ENCODE measurements at places on chromosomes 1 and 21.

DNA sequence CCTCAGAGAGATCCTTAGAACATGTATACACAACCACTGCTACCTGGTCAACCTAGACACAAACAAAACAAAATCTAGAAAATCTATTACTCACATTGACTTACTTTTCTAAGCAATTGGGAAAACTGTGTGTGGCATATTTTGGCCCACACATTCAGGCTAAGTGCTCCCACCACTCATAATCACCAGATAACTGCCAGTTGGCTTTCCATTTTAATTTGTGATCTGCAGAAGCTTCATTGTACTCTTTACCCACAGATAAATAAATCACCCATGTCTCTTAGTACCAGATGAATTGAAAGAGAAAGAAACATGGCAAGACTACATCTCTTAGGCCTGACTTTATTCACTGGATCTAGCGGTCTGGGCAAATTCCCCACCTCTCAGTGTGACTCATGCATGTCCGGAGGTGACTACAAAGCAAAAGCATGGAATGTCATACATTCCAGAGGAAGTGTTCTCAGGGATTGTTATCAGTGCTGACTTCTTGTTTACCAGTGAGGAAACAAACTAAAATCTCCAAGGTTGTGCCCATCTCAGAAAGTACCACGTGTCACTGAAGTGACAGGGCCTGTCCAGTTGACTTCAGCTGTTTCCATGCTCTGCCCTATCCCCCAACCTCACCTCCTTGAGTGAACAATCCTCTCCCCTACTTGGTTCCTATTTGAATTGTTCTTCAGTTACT is 52.4 kb upstream of the BCL10 start:
- no peak for DNase-seq

DNA sequence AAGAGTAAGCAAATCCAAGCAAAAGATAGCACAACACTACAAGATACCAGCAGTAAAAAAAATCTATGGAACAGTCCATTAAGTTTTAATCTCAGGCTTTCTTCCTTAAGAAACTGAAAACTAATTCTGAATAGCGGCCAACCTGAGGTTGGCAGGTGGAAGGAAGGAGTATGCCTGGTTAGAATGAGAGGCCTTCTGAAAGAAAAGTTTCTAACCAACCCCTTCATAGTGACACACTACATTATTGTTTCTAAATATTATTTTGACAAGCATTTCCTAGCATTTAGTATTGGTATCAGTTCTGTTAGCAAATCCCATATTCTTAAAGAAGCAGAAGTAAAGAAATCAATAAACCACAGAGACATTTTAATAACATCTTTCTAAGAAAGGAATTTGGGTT is 205.7 kb upstream of the PTBP2 start:
- DNase-seq, result no peak

DNA sequence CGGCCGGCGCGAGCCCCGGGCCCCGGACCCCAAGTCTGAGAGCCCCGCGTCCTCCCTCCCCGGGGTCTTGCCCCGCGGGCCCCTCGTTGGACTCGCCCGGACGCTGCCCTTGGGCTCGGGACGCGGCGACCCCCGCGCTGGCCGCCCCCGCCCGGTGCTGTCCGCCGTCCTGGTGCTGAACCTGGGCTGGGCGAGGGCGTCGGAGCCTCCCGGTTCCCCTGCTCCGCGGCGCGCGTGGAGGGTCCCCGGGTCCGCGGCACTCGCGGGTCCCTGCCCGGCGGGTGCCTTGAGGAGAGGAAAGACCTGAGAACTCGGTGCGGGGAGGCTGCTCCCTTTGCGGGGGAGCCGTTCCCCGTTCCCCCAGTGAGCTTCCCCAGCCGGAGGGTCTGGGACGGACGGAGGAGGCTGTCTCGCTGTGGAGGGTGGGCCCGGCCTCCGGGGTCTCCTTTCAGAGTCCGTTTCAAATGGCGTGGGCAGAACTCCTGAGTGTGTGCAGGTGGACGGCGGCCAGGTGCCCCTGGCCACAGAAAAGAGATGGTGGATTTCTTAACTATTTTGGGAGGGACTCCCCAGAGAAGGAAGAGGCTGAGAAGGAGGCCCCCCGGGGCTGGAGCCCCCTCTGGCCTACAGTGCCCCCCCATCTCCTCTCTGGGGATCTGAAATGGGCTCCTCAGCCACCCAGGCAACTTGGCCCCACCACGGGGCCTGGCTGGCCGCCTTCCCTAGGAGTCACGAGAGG is 595 bp downstream of the GABRD start:
- no peak for DNase-seq

DNA sequence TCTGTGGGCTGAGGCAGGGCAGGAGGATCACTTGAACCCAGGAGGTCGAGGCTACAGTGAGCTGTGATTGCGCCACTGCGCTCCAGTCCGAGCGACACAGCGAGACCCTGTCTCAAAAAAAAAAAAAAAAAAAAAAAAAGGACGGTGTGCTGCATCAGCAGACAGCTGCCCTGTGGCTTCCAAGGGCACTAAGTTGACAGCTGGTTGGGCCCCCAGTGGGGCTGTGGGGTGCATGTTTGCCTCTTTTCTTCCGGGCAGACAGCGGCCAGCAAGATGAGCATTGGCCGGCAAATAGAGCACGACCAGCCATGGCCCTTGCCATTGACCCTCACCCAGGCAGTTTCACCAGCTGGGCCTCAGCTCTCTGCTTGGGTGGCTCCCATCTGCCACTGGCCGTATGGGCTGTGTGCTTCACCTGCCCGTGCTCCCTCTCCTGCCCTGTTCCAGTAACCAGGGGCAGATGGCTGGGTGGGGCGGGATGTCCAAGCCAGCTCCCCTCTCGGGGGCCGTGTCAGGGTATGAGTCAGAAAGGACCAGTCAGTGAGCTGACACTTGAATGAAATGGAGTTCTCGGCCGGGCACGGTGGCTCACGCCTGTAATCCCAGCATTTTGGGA is 12.3 kb upstream of the SLC25A34 start:
- no peak for DNase-seq

- DNase-seq, result no peak
Observed at GRCh38 chr21:26041431-26042180, 129.0 kb downstream of the APP start.

DNA sequence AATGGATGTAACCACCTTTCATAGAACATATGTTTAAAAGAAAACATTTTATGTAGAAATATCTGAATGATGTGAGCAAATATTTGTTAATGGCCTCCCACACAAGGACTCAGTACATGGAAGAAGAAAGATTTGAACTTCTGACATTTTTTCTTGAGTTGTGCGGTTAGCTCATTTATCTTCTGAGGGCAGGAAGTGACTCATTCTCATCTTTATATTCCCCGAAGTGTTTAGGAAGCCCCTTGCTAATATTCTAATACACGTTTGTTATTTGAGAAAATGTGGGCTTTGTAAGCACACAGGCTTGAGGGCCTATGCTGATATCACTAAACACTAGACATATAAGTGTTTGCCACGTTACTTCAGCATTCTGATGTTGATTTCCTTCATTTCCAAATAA is 392.5 kb upstream of the PTBP2 start:
- no peak for DNase-seq

- DNase-seq, result peak; percentile 74
Observed at GRCh38 chr1:209769171-209769904, 13.5 kb downstream of the TRAF3IP3 start.

GRCh38 chr21:45363921-45364467 is 41.0 kb upstream of the COL18A1 start:
- peak; percentile 60 for DNase-seq

- DNase-seq, result peak; percentile 23
Observed at GRCh38 chr1:68442822-68443556, 6.8 kb downstream of the RPE65 start.

DNA sequence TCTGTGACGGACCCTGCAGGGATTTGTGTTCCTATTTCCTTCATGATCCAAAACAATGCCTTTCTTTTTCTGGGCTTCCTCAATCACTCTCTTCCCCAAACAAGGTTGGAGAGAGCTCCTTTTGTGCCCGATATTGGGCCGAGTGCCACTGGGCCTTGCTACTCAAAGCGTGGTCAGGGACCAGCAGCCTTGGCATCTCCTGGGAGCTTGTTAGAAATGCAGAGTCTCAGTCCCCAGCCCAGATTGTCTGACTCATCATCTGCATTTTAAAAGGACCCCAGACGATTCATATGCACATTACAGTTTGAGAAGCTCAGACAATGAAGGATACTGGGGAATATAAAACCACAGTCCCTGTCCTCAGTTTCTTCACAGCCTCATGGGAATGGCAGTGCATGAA is 19.9 kb downstream of the ADORA1 start:
- DNase-seq, result no peak

DNA sequence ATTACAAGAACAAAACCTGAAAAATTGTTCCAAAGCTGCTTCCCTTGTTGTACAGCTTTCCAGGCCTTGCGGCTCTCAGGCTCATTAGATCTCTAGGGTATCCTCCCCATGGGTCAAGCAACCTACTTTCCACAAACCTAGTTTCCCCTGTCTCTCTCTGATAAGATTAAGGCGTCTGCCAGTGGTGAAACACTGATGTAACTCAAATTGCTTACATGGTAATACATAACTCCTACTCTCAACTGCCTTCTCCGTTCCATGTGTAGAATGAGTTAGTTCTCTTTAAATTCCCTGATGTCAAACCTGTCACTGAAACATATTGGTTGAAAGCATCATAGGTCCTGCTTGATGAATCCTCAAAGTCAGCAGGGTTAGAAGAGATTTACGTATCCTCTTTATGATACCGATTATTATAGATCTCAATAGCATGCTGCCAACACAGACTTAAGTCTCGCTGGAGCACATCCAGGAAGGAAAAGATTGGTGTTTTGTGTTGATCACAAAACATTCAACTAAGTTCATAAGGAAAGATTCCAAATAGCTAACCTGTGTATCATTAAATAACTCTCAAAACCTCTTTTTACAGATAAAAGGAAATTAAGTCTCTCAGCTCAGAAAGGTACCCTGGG is 10.6 kb downstream of the PPP1R15B start:
- no peak for DNase-seq

GRCh38 chr1:37722181-37723071 is 30.1 kb downstream of the CDCA8 start:
- no peak for DNase-seq

DNA sequence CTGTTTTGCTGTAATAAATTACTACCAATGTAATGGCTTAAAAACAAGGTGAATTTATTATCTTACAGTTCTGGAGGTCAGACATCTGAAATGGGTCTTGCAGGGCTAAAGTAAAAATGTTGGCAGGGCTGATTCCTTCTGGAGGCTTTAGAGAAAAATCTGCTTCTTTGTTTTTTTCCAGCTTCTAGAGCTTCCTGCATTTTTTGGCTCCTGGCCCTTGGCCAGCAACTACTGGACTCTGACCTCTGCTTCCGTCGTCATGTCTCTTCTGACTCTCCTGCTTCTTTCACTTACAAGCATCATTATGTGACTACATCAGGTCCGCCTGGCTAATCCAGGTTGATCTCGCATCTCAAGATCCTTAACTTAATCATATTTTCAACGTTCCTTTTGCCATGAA is 350.9 kb downstream of the S1PR1 start:
- no peak for DNase-seq

DNA sequence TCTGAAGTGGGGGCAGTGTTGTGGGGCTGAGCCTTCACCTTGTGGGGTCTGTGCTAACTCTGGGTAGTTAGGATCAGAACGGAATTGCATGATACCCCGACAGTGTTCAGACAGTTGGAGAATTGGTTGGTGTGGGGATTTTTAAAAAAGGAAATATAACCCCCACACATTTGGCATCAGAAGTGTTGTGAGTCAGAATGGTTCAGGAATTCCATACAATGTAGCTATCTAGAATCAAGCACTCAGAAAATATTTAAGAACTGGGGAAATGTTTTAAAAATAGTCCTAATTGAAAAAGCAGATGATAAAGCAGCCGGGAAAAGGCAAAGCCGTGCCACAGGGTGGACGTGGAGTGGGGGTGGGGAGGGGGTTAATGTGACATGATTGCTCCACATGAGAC is 6.5 kb upstream of the S100A7 start:
- DNase-seq, result no peak

- no peak for DNase-seq
Observed at GRCh38 chr1:178076607-178077006, 17.3 kb upstream of the RASAL2 start.

GRCh38 chr1:165168467-165168866 is 188.0 kb downstream of the LMX1A start:
- DNase-seq, result no peak

DNA sequence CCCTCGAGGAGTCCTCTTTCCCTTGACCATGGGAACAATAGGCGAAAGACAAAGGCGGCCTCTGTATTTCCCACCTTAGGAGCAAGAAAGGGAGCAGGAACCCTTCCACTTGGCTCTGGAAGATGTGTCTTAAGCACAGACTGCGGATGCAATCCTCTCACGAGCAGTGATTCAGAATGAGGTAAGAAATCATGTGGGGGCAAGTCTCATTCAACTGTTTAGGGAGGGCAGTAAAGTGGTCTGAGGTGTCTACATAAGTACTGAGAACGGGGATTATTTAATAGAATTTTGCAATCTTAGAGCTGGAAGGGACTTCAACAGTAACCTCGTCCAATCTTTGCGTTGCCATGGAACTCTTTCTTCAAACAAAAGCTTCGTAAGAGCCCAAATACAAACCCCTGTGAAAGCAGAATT is 1.6 kb upstream of the DYRK3 start:
- no peak for DNase-seq

DNA sequence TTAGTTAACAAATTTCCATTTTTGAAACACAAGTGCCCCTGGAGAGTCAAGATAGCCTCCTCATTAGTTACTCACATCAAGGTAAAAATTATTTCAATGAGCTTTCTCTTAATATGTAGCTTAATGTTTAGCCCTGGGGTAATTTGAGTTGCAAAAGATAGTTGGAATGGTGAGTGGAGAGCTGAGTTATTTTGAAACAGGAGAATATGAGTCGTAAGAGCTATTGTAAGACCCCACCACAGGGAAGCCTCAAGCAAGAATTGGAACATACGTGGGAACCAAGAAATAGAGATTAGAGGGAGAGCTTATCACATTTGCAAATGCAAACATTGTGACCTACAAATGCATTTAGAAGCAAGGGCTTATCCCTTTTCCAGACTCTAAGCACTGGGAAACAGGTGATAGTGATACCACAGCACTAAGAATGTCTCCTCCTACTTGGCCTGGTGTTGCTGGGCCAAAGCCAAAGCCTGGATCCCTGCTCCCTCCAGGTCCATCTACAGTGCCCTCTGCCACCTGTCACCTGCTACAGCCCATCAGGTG is 635.1 kb downstream of the PTPRC start:
- DNase-seq, result no peak

DNA sequence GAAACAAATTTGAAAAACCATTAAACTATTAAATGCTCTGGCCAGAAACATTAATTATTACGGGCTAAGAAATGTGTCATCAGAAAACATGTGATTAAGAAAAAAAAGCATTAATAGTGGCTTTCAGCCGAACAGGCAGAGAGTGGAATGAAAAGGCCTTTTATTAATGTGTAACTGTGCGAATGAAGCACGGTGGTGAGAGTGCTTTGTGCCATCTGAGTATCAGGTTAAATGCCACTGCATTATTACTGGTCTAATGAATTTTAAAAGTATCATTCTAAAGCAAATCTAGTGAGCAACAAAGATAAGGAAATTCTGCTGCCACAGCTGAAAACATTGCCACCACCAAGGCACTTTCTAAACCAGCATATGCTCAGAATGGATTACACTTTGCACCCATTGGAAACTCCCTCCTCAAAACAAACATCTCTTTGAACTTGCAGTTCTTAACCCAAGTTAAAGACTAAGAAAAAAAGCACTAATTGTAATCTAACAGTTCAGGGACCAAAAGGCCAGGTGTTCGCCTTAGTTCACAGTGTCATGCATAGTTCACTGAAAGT is 30.0 kb upstream of the SSX2IP start:
- DNase-seq, result no peak

- DNase-seq, result no peak
Observed at GRCh38 chr21:38178653-38179470, 77.9 kb upstream of the KCNJ15 start.
